Activated CD4-positive, CD25-positive, alpha-beta regulatory T cell treated with anti-CD3 and anti-CD28 coated beads, Interleukin-2, amount 50 U/mL, for 24 hours (primary cell): ENCODE measurements at places on chromosomes 3 and 15.

DNA sequence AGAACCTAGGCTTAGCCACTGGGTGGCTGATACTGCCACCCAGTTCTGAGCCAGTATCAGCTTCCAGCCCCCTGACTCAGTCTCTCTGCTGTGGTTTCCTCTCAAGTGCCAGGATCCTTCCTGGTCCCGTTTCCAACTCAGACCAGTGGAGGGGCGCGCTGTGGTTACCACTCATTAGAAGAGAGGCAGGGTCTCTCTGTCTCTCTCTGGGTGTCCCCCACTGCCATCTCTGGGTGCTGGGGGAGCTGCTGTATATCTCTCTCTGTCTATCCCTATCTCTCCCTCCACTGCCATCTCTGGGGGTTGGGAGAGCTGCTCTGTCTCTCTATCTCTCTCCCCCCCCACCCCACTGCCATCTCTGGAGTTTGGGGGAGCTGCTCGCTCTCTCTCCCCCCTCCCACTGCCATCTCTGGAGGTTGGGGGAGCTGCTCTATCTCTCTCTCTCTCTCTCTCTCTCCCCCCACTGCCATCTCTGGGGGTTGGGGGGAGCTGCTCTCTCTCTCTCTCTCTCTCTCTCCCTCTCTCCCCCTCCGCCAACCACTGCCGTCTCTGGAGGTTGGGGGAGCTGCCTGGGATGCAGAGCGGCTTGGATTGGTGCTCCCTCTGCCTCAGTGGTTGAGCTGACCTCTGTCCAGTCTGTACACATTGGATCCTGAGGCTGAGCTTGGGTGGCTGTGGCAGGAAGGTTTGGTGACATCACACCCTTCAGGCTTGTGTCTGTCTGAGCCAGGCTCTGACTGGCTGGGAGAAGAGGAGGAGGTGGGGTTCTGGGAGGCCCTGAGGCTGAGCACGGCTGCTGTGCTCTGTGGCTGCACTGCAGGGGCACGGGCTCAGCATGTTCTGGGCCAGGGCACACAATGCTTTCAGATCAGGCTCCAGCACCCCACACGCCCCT is 98.9 kb downstream of the APBA2 start:
- ATAC-seq, result peak; percentile 41

GRCh38 chr15:69792823-69793222 is 304.9 kb downstream of the TLE3 start:
- ATAC-seq, result no peak

- ATAC-seq, result no peak
These were observed 82.1 kb upstream of the DCLK3 start for GRCh38 chr3:36846406-36846805.

DNA sequence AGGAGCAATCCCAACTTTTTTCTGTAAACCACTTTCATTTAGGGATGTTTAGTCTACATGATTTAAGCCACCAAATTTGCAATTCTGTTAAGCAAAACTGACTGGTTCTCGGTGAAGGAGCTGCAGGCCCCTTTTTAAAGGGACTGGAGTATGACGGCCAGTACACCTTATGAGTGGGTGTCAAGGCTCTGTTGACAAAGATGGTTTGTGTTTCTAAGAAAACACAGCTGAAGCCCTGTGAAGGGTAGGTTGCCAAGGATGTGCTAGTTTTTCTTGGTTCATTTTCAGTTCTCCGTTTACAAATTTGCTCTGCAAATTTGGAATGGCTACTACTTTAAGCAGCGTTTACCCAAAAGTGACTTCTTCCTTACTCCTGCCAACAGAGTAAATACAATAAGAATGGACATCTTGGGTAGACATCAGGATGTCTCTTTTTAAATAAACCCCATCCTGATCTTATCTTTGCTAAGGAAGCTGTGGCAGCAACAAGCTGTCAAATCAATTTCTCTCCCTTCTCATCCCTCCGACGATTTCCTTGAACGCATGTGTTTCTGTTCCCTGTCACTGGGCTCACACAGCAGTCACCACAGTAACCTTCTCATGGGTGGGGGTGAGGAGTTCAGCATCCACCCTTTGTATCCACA is 58.2 kb upstream of the CMTM8 start:
- no peak for ATAC-seq

DNA sequence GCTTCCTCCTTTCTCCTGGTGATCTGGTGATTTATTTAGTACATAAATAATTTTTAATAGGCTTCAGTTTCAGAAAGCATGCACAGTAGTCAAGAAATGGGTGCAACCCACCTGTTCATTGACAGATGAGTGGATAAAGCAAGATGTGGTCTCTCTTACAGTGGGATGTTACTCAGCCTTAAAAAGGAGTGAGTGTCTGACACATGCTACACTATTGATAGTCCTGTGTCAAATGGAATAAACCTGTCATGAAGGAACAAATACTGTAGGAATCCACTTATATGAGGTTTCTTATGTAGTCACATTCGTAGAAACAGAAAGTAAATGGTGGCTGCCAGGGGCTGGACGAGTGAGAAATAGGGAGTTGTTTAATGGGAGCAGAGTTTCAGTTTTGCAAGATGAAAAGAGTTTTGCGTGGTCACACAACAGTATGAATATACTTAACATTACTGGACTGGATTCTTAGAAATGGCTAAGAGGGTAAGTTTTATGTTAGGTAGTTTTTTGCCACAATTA is 56.0 kb upstream of the PPARG start:
- ATAC-seq, result peak; percentile 63

DNA sequence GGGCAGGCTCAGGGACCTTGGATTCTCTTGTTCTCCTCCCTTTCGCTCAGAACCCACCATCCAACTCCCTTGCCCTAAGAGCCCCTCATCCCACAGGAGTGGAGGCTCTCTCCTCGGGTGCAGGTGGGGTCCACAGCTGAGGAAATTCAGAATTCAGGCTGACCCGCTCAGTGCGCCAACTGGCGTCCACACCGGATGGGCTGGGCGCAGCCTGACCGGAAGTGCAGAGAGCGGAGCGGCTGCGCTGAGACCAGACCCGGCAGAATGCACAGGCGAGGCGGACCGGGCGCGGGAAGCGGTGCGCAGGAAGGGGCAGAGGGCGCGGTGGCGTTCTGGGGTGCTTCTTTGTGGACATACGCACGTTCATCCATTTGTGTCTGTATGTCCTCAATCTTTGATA is 210.4 kb upstream of the NDN start:
- ATAC-seq, result no peak

- ATAC-seq, result no peak
These were observed 10.6 kb downstream of the WNT5A start for GRCh38 chr3:55476515-55476914.

- no peak for ATAC-seq
These were observed 324.1 kb downstream of the SQOR start for GRCh38 chr15:45958924-45959323.
